ENCODE measurements at places on chromosomes 13 and 19.

DNA sequence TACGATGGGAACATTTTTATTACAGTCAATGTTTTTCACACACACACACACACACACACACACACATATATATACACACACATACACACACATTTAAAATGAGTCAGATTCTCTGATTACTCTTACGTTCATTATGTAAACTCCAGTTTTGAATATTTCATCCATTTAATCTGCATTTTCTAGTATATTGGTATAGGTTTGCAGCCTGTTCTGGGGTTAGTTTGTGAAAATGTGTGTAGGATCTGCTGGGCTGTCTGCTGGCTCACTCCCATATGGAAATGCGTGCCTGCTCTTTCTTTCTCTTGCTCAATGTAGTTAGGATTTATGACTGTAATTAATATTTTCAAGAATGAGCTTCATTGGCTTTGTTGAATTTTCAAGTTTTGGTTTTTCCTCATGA, 7.1 kb downstream of the LILRB2 start:
- no peak for DNase-seq

DNA sequence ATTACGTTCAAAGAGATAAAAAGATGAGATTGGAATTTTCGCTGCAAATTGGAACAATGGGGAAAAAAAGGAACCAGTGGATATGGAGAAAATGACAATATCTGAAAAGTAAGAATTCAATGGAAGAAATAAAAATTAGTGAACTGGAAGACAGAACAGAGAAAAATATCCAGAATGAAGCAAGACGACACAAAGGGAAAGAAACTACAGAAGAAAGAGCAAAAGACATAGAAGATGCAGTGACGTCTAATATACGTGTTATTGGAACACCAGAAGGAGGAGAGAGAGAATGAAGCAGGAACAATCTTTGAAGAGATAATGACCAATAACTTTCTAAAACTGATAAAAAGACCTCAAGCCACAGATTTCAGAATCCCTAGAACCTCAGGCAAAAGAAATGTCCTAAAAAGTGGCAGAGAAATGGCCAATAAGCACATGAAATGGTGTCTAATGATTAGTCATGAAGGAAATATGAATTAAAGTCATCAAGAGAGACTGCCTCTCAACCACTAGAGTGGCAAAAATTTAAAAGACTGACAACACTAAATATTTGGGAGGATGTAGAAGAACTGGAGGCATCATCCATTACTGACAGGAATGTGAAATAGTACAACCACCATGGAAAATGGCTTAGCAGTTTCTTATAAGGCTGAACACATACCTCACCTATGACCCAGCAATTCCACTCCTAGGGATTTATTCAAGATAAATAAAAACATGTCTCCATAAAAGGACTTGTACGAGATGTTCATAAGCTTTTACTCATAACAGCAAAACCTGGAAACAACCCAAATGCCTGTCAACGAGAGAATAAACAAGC, 56.5 kb downstream of the GADD45B start:
- no peak for DNase-seq

GRCh38 chr13:29456419-29456818, 139.1 kb downstream of the SLC7A1 start:
- no peak for DNase-seq

DNA sequence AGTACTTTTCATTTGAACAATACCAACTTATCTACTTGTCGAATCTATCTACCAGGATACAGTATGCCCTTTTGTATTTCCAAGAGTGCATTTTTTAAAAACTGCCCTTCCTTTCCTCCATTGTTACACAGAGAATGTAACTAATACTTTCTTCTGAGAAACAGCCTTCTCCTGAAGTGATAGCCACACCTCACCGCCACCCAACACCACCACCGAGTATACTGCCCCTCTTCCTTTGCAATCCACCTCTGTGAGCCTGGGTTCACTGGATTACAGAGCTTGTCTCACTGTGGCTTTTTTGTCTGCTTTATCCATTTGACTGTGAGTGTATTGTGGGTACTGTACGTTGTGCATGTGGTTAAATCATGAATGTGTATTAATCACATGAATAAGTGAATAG, 305.4 kb downstream of the KLF12 start:
- no peak for DNase-seq

GRCh38 chr13:102598061-102598460, 1.3 kb downstream of the TPP2 start:
- DNase-seq, result no peak

DNA sequence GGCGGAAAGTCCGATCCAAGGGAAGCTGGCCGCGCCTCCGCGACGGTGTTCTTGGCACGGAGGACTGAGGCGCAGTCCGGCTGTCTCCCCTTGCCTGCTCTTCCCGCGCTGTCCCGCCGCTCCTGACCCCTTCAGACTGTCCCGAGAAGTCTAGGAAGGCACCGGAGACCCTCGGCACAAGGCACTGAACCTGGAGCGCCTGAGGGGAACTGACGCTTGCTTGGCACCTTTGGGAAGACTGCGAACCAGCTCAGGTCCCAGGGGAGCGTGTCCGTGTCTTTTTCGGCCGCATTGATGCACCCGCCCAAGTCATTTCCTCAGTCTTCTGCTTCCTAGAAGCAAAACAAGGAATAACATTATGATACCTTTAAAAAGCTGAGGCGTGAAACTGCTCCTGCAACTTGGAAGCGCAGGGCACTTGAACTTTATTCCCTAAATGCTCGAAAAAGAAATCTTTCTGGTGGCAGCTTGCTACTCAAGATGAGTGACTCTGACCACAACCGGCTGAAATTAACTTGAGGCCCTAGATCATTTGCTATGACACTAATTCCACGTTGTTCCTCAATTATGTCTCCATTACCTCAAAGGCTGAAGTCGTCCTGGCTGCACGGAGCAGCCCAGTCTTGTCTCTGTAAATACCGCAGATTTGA, 735 bp upstream of the FLT1 start:
- no peak for DNase-seq

DNA sequence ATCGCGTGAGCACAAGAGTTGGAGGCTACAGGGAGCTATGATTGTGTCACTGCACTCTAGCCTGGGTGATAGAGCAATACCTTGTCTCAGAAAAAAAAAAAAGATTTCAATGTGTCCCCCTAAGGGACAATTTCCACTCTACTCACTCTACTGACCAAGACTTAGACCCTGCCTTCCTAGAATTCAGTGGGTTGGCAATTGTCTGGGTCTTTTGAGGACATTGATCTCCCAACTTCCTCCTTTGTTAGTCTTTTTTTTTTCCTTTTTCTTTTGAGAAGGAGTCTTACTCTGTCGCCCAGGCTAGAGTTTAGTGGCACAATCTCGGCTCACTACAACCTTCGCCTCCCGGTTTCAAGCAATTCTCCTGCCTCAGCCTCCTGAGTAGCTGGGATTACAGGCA, 2.2 kb downstream of the SPTBN4 start:
- DNase-seq, result no peak

Measured in stimulated activated CD4-positive, alpha-beta T cell treated with anti-CD3 and anti-CD28 coated beads, TNF-alpha, amount 100 ng/mL, for 48 hours (primary cell).